RCC 7860 (cell line): ENCODE measurements at places on chromosomes 2 and 18.

GRCh38 chr2:212359425-212360067, 179.1 kb downstream of the ERBB4 start:
- no peak for DNase-seq

DNA sequence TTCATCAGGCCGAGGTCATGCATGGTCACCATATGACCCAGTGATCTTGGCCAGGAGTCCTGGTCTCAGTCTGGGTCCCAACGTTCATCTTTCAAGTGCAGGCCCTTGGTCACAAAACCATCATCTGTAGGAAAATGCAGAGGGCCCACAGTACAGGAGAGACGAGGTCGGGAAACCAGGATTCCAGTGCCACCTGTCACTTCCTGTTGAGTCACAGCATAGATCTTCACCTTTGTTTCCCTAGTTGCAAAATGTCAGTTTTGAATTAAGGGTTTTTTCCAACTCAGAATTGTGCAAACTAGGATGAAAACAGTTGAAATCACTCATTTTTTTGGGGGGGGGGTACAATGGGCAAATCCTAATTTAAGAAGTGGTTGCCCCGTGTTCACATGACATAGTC, 162.2 kb downstream of the INSIG2 start:
- peak; percentile 21 for DNase-seq

GRCh38 chr18:75226286-75226955, 15.8 kb downstream of the TSHZ1 start:
- DNase-seq: peak; percentile 28

GRCh38 chr18:55576001-55576400, 12.0 kb downstream of the TCF4 start:
- DNase-seq: no peak

GRCh38 chr2:3899536-3900155, 196.3 kb downstream of the DCDC2C start:
- DNase-seq: no peak
